ENCODE measurements at places on chromosomes 13 and 19. TPM values are rescaled to one million over a fixed set of nuclear protein-coding genes. Genes with fewer than 3 reads are reported as not detected.

GRCh38 chr19:54158812-54159351, 639 bp downstream of the LENG1 start:
- DNase-seq, result no peak

KHSRP gene
- 359 TPM for polyA plus RNA-seq

ZSCAN4 gene
- polyA plus RNA-seq, result not detected

ZNF611 gene
- 33.3 TPM for polyA plus RNA-seq

Data from renal pelvis (tissue), 12 donors.